ENCODE measurements at places on chromosomes 13 and 19.

DNA sequence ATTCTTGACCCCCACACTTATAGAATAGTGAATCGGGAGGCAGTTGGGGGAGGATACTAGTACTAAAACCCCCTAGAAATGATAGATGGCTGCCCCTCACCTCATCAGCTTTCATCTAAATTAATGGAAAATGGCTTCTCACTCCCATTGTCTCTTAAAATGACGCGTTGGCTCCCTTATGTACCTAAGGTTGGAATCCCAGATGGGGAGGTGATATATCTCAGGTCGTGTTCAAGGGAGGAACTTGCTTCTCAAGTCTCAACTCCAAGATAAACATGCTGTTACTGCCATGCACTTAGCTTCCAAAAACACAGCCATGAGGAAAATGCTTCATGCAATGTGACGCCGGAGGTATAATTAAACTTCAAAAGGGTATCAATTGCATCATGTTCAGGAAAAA, 18.8 kb upstream of the UBE2L5 start:
- no peak for DNase-seq

- no peak for DNase-seq
These were observed 28.4 kb upstream of the ZNF83 start for GRCh38 chr19:52666506-52666905.

DNA sequence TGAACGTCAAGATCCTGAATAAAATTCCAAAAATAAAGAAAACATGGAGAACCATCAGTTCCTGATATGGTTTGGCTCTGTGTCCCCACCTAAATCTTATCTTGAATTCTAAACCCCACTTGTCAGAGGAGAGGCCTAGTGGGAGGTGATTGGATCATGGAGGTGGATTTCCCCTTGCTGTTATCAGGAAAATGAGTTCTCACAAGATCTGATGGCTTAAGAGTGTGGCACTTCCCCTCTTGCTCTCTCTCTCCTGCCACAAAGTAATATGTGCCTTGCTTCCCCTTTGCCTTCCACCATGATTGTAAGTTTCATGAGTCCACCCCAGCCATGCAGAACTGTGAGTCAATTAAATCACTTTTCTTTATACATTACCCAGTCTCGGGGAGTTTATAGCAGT, 827.4 kb downstream of the GPC5 start:
- no peak for DNase-seq

DNA sequence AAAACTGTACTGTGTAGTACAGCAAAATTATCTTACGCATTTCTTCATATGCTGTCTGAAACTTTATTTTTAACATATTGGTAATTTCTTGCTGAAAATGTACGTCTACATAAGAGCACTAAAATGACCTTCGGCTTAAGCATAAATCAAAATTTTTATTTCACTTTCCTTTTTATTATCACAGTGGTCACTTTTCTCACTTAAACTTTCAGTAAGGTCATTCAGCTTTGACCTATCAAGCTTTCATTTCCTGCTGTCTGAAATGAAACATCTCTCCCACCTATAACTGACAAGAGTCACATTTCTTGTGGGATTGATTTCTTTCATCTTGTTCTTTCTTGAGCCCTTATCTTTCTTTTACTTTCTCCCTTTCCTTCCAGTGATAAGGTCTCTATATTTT, 2212.7 kb upstream of the PCDH20 start:
- no peak for DNase-seq

- DNase-seq, result peak; percentile 21
These were observed 55.0 kb upstream of the EEF1AKMT1 start for GRCh38 chr13:20828539-20829364.

DNA sequence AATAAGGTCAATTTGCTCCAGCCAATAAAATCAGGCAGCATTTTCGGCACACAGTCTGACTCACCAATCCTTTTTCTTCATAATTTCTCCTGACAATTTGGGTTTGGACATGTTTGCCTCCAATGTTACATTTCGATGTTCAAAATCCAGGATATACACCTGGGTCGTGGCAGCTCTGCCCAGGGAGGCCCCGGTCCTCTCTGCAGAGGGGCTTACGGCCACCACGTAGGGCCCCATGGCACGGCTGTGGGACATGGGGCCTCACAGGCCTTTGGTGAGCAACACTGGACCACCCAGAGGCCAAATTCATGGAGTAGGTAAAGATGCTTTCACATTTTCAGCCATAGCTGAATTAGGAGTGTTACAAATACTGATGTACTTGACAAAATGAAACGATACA, 25.4 kb downstream of the IRS2 start:
- no peak for DNase-seq

DNA sequence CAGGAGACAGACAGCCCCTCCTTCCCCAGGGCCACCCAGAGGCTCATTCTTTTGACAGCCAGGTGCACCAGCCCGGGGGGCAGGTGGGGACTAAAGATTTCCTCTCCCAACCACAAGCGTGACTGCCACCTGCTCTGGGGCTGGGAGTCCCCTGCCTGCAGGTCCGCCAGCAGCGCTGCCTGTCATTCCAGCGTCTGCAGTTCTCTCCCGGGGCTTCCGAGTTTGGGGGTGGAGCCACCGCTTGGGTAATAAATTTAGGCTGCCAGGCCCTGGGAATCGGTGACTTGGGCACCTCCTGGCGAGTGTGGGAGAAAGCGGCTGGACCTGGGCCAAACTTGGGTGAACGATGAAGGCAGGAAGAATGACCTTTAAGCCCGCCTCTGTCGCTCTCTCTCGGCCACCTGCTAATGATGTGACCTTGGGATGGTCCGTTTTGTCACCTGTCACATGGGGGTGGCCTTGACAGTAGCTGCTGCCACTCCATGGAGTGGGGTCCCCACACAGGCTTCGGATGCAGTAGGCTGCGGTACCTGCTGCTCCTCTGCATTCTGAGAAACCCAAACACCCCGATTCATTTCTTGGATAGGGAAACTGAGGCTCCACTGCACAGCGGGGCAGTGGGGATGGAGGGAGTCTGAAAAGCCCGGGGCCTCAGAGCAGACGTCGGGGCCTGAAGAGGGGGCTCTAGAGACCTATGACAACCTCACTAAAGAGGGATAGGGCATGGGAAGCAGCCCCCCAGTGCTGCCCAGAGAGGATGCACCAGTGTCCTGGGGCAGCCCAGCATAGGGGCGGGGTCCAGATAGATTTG, 12.8 kb downstream of the FUT6 start:
- DNase-seq, result peak; percentile 37

DNA sequence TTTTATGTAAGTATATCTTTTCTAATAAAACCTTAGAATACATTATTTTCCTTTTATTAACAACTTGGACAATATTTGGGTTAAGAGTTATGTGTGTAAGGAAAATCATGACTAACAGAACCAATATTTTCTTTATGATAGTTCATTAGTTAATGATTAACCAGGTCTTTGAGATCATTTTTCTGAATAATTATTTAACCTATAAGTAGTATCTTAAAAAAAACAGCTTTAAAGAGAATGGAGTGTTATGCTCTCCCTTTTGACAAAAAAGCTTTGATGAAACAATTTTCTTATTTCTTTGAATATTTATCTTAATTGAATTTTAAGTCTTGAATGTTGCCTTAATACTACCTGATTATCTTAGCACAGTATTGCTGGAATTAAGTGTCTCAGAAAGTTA, 3.8 kb downstream of the SLAIN1 start:
- no peak for DNase-seq

DNA sequence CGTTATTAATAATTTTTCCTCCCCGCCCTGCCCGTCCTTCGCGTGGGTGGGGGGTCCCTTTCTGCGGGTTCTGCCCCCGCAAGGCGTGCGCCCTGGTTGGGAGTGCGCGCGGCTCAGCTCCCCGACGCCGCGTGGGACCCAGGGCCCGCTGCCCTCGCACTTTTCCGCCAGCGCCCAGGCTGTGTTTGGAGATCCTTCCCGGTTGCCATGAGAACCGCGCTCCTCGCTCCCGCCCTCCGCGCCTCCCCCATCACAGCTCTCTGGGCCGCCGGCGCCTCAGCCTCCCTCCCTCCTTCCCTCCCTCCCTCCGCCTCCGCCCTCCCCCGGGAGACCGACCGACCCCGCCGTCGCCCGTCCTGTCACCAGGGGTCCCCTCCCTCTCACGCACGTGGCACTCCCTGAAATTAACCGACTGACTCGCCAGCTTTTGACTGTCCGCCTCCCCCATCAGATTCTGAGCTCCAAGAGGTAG, 2.4 kb upstream of the SSBP4 start:
- DNase-seq, result peak; percentile 80

DNA sequence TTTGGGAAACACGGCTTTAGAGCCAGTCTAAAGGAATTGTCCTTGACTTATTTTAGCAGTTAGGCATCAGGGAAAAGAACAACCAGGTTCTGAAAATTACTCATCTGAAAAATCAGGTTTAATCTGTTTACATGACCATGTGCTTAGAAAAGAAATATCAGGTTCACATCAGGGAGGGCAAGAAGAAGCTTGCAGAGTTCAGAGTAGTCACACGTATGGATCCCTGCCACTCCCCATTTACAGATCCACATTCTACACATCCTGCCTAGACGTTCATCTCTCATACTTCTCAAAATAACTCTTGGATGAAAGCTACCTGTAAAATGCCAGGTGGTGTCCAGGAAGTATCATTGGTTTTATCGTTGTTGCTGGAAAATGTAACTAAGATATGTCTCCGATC, 14.0 kb upstream of the PHF11 start:
- no peak for DNase-seq

DNA sequence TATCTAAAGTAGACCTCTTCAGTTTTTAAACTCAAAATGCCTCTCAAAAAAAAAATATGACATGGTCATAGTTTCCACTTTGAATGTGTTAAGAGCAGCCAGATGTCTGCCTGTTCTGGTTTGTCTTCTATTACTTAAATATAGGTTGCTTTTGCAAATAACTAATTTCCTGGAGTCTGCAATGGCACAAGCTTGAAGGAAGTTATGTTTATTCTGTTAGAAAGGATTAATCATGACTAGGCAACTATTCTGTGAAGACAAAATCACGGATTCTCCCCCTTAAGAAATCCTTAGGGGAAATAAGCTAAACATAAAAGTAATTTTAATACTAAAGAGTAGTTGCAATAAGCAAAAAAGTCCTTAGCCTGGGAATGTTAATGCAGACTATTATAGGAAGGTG, 26.3 kb downstream of the SKA3 start:
- no peak for DNase-seq

GRCh38 chr13:66933994-66934393, 296.1 kb downstream of the PCDH9 start:
- DNase-seq, result no peak

DNA sequence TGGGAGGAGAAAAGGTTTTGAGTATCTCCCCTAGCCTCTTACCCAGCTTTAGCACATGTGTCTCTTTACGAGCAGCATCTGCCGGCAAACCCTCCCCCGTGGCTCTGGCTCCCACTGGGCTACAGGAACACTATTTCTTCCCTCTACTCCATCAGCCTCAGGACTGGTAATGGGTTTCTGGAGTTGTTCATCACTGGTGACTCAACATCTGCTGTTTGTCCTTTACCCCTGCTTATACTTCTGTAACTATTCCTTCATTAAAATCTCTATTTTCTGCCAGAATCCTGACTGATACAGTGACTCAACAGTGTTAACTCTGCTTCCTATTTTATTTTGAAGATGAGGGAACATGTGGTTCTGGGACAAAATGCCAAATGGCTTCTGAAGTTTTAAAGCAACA, 437.3 kb upstream of the HTR2A start:
- no peak for DNase-seq

DNA sequence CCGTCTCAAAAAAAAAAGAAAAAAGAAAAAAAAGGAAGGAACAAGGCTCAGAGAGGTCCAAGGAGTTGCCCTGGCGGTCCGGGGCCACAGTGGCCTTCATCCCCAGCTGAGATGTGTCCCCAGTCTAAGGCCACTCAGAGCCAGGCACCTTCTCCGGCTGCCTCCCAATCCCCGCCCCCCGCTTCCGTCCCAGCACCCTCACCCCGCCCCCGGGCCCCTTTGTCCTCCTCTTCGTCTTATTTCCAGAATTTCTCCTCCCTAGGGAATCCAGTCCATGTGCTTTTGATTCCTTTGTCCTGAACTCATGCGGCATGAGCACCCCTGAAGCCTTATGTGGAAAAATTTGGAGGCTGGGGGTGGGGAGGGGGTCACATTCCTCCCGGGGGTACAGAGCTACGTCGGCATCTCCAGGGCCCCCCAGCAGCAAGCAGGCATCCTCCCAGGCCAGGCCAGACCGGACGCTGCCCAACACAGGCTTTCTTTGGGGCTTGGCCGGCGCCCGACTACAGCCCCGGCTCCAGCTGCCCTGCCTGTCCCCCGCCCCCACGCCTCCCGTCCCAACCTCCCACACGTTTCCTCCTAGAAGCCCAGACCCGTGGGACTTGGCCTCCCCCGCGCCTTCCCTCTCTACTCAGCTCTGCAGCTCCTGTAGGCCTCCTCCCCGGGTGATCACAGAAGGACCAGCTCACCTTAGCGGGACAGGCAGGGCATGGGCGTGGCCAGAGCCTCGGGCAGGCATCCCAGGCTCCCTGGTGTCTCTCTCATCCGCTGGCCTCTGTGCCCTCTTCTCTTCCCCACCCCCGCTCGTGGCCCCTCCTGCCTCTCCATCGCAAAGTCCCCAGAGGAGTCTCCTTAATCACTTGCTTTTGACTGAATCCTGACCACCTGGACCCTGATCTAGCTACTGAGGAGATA, 17.8 kb upstream of the ADGRE5 start:
- peak; percentile 81 for DNase-seq

GRCh38 chr13:83065108-83065507, 817.2 kb downstream of the SLITRK1 start:
- no peak for DNase-seq

- no peak for DNase-seq
These were observed 38.1 kb upstream of the ZNF766 start for GRCh38 chr19:52231154-52231910.

GRCh38 chr13:99012539-99012938, 34.7 kb upstream of the DOCK9 start:
- no peak for DNase-seq

DNA sequence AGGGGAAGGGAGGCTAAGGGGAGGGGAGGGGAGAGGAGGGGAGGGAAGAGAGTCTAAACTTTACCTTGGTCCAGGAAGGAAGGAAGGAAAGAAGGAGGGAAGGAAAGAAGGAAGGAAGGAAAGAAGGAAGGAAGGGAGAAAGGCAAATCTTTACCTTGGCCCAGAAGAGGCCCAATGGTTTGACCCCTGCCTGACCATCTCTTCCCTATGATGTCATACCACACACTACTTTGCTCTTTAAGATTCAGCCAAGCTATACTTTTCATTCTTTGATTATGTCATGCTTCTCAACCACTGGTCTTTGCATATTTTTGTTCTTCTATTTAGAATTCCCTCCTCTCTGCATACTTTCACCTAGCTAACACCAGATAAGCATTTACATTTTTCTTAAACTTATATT, 1077.5 kb downstream of the PCDH9 start:
- no peak for DNase-seq

- DNase-seq, result peak; percentile 34
These were observed 33.6 kb downstream of the ZNF383 start for GRCh38 chr19:37251308-37252229.

- DNase-seq, result no peak
These were observed 270.9 kb downstream of the DACH1 start for GRCh38 chr13:71596116-71596515.

- peak; percentile 40 for DNase-seq
These were observed 23.9 kb upstream of the OXGR1 start for GRCh38 chr13:97018029-97018819.

DNA sequence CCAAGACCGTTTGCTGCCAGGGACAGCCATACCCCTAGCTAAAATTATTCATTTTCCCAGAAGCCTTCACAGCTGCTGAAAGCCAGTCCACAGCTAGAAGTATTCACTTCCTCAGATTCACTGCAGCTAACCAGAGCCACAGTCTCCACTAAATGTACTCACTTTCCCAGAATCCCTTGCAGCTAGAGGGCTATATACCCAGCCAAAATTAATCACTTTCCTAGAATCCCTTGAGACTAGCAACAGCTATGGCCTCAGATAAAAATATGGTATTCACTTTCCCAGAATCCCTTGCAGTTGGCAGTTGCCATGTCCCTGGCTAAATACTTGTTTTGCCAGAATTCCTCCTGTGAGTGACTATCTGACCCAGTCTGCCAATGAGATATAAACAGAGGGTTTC, 13.8 kb upstream of the MEIS3 start:
- no peak for DNase-seq
